ENCODE measurements at places on chromosomes 12 and 14.
A peak's percentile ranks its signal among the peaks of the same experiment; 100 is the strongest.

DNA sequence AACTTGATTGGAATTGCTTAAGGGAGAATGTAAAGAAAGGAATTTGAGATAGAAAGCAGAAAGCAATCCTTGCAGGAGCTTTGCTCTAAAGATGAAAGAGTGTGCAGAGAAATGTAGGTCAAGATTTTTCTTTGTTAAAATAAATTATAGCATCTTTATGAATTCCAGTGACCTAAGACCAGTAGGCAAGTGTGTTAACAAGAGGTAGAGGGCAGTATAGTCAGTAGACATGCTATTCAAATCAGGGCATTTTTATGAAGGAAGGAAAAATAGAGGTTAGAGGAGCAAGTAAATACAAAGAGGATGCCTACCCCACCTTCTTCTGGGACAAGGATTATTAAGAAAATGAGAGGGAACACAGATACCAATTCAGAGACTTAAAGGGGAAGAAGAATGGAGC lies 148.5 kb downstream of the PLCZ1 start:
- no peak for DNase-seq

- peak; percentile 64 for DNase-seq
Observed at GRCh38 chr12:116141110-116141832, 136.2 kb downstream of the MED13L start.

GRCh38 chr14:95896498-95897135 lies 20.0 kb downstream of the TUNAR start:
- no peak for DNase-seq

GRCh38 chr14:48954446-48954845 lies 631.7 kb downstream of the RPS29 start:
- DNase-seq: no peak

DNA sequence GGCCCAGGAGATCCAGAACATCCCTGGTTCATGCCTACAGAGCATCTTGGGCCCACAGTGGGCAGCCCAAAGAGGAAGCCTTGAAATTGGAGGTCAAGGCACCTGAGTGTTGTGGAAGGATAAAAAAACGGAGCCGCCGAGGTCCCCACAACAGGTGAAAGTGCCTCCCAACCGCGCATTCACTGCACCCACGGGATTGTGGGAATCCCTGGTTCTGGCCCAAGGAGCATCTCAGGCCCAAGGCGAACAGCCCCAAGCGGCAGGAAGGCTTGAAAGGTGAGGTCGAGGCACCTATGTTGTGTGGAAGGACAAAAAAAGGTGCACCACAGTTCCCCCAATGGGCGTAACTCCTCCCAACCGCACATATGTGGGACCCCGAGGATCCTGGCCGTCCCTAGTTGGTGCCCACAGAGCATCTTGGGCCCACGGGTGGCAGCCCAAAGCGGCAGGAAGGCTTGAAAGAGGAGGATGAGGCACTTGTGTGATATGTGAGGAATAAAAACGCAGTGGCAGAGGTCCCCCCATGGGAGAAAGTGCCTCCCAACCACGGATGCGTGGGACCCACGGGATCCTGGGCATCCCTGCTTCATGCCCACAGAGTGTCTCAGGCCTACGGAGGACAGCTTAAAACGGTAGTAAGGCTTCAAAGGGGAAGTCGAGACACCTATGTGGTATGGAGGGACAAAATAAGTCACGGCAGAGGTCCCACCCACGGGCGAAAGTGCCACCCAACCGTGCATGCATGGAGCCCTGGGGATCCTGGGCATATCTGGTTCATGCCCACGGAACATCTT lies 583.9 kb downstream of the ALG10 start:
- DNase-seq: no peak

- DNase-seq: peak; percentile 18
Observed at GRCh38 chr12:95859947-95860850, 1.4 kb downstream of the SNRPF start.

- no peak for DNase-seq
Observed at GRCh38 chr12:53927220-53928029, 11.2 kb upstream of the HOXC13 start.

DNA sequence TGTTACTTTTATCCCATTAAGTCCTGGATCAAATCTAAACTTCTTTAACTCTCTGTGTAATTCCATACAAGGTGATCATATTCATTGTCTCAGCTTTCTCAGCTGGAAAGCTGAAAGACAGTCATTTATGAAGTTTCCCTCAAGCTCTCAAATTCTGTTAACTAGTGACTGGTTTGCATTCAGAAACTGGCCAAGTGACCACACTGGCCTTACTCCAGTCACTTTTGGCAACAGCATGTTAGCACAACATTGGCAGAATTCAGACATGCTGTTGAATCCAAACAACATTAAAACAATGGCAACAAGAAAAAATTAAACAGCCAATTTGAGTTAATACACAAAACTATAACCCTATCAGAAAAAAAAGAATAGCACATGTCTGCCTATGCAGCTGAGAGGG lies 343.3 kb downstream of the MDGA2 start:
- DNase-seq: no peak

GRCh38 chr12:9636851-9637206 lies 29.1 kb upstream of the KLRB1 start:
- DNase-seq: no peak

GRCh38 chr12:10719482-10719881 lies 3.6 kb downstream of the YBX3 start:
- no peak for DNase-seq

DNA sequence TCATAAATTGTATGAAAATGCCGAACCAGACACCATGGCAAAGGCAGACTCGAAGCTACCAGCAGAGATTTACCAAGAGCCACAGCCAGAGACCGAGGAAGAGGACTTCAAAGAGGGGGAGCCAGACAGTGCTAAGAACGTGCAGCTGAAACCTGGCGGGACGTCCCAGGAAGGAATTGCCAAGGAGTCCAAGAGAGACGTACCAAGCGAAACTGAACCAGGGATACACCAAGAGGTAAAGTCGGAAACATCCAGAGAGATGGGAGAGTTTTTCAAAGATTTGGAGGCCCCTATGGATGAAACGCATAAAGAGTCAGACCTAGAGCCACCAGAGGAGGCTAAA lies 294 bp downstream of the SAMD15 start:
- no peak for DNase-seq

DNA sequence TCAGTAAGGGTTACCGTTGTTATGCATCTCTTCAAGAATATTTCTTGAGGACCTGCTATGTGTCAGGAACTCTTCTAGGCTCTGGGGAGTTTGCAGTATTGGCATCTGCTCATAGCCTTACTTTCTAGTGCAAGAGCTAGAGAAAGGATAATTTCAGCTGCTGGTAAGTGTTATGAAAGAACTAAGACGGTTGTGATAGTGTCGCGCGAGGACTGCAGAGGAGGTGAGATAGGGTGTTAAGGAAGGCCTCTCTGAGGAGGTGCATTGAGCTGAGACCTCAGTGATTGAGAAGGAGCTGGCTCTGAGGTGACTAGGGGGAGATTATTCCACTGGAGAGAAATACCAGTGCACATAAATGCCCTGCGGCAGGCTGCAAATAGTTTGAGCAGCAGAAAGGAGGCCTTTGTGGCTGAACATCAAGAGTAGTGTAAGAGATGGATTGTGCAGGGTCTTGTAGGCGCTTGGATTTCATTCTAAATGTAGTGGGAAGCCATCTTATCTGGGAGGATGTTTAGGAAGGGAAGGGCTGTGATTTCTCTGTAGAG lies 824 bp downstream of the DDX55 start:
- DNase-seq: no peak

GRCh38 chr12:43711348-43711747 lies 47.2 kb downstream of the PUS7L start:
- DNase-seq: no peak

DNA sequence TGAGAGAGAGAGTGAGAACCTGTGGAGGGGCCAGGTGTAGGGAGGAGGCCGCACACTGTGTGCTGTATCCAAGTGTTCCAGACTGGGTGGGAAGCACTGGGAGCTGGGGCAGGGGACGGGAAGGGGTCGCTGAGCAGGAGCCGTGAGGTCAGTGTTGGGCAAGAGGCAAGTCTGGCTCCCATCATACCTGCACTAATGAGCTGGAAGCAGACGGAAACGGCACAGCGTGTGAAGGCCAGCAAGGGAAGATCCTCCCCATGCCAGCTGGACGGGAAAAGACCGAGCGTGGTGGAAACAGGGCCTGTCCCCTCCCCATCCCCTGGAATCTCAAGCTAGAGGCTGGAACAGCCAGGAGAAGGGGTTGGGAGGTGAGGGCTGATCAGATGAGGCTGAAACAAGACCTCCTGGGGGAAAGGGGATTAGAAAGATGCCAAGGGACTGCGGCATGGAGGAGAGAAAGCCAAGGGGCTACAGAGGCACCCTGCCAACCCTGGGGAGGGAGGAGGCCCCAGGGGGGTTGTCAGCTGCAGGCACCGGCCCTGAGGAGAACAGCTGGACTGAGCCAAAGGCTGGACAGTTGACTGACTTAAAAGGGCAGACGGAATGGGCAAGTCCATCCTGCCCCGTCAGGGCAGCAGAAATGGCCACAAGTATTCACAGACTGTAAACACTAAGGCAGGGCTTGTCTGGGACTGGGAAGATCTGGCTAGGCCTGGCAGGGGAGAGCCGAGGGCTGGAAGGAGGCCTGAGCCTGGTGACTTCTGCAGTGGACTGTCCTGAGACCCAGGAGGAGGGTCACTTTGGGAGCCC lies 19.0 kb upstream of the LTBP2 start:
- DNase-seq: no peak

- peak; percentile 31 for DNase-seq
Observed at GRCh38 chr12:120267736-120268135, 2.2 kb upstream of the PXN start.

- peak; percentile 31 for DNase-seq
Observed at GRCh38 chr14:89240414-89240813, 176.6 kb downstream of the FOXN3 start.

- DNase-seq: no peak
Observed at GRCh38 chr12:16220120-16220519, 57.4 kb downstream of the SLC15A5 start.

Measured in common myeloid progenitor, CD34-positive (primary cell).